ENCODE measurements at places on chromosomes 1 and 21.

DNA sequence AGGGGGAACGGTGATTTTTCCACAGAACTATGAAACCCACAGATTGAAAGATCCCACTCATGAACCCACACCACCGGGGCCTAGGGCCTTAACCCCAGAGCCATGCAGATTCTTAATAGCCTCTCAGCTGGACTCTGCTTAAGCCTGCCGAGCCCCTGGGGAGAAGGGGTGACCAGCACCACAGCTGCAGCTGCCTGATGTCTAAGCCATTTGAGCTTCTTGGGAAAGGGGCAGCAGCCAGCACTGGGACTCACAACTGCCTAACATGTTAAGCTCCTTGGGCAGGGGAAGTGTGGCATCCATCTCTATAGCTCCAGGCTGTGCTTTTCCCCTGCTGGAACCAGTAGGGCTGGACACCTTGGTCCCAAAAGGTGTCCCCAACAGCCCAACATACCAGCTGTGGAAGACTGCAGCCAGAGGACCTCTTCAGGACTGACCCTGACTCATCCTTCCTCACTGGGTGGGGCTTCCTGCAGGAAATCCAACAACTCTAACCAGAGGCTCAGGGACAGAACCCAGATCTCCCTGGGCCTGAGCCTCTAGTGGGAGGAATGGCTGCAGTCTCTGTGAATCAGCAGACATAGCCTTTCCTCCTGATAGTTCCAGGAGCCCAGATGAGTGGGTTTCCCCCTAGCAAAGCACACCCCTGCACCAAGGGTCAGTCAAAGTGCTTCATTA is 34.6 kb upstream of the FMO3 start:
- no peak for DNase-seq

GRCh38 chr1:146019231-146020057 is 2.1 kb downstream of the HJV start:
- DNase-seq: no peak

GRCh38 chr1:35220976-35221375 is 28.0 kb upstream of the SFPQ start:
- no peak for DNase-seq

DNA sequence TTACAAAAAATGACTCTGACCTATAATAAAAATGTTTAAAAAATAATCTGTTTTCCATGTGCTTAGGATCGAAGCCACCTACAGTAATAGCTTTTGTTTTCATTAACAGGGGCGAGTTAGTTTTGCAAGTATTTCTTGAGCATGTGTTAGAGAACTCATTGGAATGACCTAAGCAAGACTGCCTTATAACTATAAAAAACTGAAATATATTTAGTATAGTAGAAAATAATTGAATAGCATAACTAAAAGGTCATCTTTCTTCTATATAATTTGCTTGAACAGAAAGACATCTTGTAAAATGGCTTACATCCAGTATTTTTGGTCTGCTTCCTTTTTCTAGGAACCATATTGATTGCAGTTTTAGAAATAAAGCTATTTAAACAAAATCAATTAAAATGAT is 241.5 kb upstream of the NRIP1 start:
- DNase-seq: no peak

DNA sequence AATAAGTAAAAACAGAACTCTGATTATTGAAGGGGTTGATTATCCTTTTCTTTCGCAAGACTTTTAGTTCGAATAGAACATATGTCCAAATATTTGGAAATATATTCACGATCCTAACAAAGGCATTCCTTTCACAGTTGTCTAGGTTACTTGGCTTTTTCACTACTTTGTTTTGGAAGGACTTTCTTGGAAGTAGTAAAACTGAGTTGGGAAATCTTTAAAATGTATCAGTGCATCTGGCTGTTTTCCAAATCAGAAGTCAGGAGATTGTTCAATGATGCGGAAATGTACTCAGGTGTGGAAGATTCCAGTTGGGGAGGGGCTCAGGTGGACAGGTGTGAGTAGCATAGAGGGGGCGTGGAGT is 67.1 kb downstream of the SH3BGR start:
- DNase-seq: no peak

DNA sequence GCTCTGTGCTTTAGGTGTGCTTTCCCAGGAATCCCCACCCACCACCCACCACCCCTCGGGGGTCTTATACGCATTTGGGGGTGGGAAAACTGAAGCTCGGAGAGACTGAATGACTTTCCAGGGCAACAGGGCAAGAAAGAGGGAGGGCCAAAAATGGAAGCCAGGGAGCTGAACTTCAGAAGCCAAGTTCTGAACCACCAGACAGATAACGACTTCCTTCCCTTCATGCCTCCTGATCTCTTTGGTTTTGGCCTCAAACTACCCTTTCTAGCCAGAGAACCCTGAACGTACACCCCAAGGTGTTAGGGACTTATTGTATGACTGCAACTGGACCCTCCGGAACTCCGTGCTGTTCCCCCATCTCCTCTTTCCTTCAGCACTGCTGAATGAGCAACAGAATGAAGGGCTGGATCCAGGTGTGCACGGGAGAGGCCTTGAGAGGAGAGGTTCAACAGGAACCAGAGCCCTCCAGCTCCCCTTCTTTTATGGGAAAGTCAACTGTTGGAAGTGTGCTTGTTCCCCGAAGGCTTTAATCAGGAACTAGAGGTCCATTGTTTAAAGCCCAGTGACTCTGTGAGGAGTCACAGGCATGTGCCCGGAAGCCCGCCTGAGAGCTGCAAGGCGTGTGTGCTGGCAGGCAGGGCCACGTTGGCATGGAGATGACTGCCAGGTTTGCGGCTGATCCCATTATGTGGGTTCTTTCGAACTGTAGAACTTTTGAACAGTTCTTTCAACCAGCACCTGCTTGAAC is 3.1 kb downstream of the BACE2 start:
- no peak for DNase-seq

GRCh38 chr1:229582011-229582694 is 23.6 kb upstream of the ABCB10 start:
- DNase-seq: no peak

- DNase-seq: no peak
Observed at GRCh38 chr1:92953491-92953890, 7.8 kb downstream of the DIPK1A start.

DNA sequence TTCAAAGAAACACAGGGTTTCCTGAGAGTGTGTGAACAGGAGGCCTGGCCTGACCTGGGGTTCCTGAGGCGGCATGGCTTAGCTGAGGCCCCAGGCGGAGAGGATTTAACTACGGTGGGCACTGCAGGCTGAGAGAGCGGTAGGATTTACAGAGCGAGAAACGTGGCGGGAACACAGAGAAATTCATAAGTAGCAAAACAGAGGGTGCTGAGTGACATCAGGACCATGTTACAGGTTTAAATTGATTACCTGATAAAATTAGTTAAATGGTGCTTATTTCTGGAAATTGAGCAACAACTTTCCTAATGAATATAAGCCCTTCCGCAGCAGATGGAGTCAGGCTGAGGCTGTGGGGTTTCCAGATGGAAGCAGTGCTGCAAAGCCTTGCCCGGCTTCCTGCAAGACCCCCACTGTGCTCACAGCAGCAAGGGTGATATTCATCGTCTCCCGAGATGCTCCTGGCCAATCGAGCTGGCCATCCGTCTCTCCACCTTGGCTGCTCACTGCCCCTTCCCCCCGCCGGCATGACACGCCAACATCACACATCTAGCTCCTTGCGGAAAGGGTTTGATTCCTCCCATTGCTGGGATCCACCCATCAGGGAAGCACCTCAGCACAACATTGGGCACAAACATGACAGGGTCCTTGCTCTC is 69.4 kb upstream of the MORC3 start:
- DNase-seq: no peak

DNA sequence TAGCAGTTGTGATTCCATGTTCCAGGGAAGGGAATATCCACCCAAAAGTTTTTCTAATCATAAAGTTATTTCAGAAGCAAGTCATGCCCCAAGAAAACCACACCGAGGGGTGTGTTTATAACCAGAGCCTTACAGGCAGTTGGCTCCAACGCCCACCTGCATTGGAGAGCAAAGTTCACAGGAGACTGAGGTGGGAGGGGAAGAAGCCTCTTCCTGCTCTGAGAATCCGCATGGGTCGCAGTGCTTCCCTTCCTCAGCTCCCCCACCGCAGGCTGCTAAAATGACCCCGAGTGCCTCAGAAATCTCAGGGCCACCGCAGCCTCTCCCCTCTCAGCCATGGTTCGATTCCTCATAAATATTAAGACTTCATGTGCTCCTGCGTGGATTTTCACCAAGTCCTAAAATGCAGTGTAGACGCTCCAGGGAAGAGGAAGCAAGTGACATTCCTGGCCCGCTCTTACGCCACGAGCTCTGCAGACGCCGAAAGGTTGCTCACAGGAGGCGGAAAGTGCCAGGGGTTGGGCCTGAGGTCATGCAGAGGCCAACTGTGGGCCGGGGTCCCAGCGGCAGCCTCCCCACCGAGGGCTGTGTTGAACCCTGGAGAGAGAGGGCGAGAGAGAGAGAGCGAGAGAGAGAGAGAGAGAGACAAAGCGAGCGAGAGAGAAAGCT is 13.4 kb upstream of the SPSB1 start:
- no peak for DNase-seq

- DNase-seq: no peak
Observed at GRCh38 chr1:233140974-233141373, 154.6 kb downstream of the PCNX2 start.

DNA sequence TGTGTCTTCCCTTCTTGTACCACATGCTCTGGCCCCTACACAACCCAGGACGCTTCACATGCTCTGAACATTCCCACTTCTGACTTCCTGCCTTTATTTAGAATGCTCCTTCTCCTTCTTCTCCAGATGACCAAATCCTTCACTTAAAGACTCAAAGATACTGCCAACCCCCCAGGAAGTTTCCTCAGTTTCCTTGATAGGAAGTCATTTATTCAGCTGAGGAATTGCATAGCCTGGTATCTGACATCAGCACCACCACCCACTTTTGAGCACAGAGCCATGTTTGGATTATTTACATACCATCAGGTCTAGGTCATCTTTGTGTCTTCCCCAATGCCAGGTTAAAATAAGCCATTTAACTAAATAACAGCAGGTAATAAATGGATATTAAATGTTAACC is 42.4 kb downstream of the GFI1 start:
- DNase-seq: no peak

GRCh38 chr1:202305168-202305567 is 36.6 kb downstream of the UBE2T start:
- no peak for DNase-seq

DNA sequence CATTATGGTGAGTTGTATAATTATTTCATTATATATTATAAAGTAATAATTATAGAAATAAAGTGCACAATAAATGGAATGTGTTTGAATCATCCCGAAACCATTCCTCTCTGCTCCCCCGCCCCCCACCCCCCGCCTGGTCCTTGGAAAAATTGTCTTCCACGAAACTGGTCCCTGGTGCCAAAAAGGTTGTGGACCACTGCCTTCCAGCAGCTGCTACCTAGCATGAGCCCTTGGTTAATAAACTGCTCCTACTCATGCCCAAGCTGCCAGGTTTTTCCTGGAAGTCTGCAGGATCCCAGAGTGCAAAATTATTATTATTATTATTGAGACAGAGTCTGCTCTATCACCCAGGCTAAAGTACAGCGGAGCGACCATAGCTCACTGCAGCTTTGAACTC is 6.8 kb upstream of the IFNGR2 start:
- no peak for DNase-seq

DNA sequence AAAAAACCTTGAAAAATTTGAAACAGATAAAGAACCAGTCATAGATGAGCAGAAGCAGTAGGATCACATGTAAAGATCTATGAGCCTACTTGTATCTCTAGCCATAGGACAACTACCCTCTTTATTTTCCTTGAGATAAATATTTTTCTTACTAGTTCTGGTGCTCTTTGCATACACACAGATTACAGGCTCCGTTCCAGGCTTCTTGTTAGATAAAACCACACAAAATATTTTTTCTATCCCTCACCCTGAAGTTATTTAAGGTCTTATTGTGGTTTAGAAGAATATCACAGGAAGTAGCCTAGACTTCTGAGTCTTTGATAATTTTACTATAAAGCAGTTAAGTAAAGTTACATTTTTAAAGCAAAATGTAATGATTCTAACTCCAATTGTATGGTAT is 512.2 kb downstream of the NEGR1 start:
- no peak for DNase-seq

- DNase-seq: no peak
Observed at GRCh38 chr1:232579958-232580941, 49.7 kb downstream of the SIPA1L2 start.

GRCh38 chr1:28680151-28680550 is 11.6 kb downstream of the GMEB1 start:
- DNase-seq: no peak

- DNase-seq: no peak
Observed at GRCh38 chr1:11985851-11986250, 5.6 kb downstream of the MFN2 start.

- no peak for DNase-seq
Observed at GRCh38 chr1:203124011-203124410, 3.5 kb upstream of the ADORA1 start.

GRCh38 chr1:234355782-234356510 is 17.3 kb upstream of the COA6 start:
- no peak for DNase-seq

- no peak for DNase-seq
Observed at GRCh38 chr1:202130816-202131522, 8.3 kb downstream of the GPR37L1 start.

GRCh38 chr1:17802164-17802563 is 47.0 kb downstream of the ACTL8 start:
- no peak for DNase-seq

GRCh38 chr1:14115976-14116375 is 416.0 kb downstream of the PRDM2 start:
- no peak for DNase-seq

DNA sequence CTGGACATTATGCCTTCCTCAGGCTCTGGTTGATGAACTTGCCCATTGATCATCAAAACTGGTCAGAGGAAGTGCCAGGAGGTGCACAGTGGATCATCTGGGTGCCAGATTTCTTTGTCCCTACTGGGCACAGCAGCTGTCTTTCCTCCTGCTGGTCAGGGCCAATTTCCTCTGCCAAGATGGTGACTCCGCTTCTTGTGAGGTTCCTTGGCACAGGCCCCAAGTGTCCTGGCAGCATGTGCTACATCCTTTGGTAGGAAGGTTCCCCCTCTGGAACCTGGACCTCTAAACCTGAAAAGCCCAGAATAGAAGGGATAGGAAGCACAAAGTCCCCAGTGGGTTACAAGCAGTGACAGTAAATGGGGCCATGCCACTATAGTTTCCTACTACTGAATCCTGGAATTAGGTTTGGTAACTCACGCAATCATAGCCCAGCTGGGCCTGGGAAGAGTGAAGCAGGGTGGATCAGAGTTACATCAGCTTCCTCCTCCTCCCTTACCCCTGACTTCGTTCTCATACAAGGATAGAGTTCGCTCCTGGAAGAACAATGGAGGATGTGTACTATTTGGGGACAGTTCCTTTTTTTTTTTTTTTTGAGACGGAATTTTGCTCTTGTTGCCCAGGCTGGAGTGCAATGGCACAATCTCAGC is 147.1 kb downstream of the CNIH3 start:
- DNase-seq: no peak
